ENCODE measurements at places on chromosomes 16 and 17.

- no peak for DNase-seq
Measured at GRCh38 chr17:70610161-70610560, 440.8 kb downstream of the KCNJ2 start.

DNA sequence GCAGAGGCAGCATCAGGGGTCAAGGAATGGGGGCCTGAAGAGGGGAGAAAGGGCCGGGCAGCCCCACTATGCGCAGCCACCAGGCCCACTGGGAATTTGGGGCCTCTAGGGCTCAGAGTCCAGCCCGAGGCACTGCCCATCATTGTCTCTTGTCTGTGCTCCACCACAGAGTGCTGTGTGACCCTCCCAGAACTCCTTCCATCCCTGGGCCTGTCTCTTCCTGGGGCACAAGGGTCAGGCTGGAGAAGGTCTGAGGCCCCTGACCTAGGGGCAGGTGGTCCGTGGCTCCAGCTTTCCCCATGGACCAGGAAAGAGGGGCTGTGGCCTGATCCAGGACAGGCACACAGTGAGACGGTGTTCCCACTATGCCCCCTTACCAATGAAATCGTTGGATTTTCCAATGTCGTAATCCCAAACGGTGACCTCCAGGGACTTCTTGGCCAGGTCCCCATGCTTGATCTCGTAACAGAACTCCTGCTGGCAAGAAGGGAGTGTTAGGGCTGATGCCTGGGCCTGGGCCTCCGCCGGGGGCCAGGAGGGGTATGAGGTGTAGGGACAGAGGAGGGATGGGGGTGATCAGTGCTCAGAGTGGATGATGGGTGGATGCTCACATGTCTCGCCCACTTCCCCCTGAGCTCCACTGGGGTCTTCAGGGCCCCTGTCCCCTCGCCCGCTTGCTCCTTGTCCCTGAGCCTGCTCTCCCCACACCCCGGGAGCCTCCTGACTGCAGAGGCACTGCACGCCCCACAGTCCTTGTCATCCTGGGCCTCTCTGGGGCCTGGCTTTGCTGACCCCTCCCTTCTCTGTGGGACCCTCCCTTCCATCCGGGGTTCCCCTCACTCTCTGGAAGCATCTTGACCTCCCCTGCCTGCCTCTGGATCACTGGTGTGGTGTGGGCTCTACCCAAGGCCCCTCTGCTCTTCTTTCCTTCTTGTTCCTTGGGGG, 10.7 kb downstream of the SCGB1C2 start:
- no peak for DNase-seq

- DNase-seq = no peak
Measured at GRCh38 chr17:35192708-35193107, 1.5 kb downstream of the SLC35G3 start.

DNA sequence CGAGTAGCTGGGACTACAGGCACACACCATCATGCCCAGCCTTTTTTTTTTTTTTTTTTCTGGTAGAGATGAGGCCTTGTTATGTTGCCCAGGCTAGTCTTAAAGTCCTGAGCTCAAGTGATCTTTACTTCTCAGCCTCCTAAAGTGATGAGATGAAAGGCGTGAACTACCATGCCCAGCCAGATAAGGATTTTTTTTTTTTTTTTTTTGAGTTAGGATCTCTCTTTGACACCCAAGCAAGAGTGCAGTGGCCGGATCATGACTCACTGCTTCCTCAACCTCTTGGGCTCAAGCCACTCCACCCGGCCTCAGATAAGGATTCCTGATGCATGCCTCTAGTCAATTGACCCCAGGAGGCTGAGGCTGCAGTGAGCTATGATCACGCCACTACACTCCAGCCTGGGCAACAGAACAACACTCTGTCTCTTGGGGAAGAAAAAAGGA, 11.2 kb upstream of the PLEKHG4 start:
- DNase-seq = no peak

GRCh38 chr17:45221081-45222013, at the start of gene FMNL1:
TSS of gene FMNL1 (plus strand) at chr17:45221885. CDS start at chr17:45222125, 240 bp downstream.
- DNase-seq = no peak

- no peak for DNase-seq
Measured at GRCh38 chr16:59210955-59211541, 476.9 kb upstream of the GOT2 start.

All from cortex of kidney (tissue), 1 donor.